ENCODE measurements at places on chromosomes 6 and 20.

DNA sequence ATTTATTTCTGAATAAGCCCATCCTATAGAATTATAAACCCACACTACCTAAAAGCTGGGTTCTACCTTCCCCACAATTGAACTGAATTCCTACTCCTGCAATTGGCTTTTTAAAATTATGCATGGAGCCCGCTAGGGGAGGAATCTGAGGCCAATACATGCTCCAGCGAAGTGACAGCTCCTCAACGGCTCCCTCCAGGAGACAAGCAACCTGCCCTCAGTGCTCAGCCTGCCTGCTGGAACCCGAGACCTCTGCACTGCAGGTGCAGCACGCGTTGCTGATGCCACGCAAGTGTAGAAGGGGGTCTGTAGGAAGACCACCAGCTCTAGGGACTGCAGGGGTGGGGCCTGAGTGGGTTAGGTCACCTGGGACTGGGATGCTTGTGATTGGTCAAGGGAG is 170.2 kb upstream of the CDYL start:
- H3K4me3 ChIP-seq = no peak overlapping the region
- no peaks in the 10 kb centered on the region for H3K36me3 ChIP-seq

GRCh38 chr6:87791029-87791428 is 89.0 kb upstream of the AKIRIN2 start:
- H3K4me1 ChIP-seq = no peaks in the 10 kb centered on the region
- no peaks in the 10 kb centered on the region for H3K27me3 ChIP-seq
- DNase-seq = no peak

DNA sequence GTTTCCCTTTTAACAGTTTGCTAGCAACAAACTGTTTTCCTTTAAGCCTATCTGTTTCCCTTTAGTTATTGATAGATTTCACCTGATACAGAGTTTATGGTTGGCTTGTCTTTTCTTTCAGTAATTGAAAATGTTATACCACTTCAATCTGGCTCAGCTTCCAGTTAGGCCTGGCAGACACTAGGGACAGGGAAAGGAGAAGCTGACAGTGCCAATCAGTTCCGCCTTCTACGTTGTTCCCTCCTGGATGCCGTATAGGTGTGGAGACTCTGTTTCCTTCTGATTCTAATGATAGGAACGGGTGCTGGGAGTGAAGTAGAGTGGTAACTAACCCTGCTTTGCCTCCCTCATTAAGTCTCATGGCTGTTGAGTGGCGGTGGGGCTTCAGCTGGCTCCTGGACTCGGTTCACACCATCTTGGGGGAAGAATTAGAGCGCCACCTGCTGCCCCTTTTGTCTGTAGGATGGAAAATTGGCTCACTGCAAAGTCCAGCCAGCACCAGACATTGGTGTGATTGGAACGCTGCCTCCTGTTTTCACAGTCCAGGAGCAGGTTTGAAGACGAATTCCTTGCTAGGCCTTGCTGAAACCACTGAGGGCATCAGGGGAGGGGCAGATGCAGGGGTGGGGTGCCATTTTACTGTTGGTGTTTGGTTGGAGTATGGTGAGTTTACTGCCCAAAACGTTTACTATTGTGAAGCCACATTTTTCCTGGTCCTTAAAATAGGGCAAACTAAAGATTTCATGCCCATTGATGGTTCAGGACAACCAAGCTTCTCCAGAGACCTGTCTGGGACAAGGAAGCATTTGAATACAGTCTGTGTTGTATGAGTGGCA is 1729.5 kb downstream of the GRIK2 start:
- DNase-seq = no peak
- no peaks in the 10 kb centered on the region for H3K4me1 ChIP-seq
- H3K36me3 ChIP-seq = no peaks in the 10 kb centered on the region
- H3K27ac ChIP-seq = no peak overlapping the region

GRCh38 chr6:110609101-110609500 is 132.7 kb upstream of the SLC22A16 start:
- DNase-seq = no peak
- no peaks in the 10 kb centered on the region for H3K4me1 ChIP-seq
- H3K27ac ChIP-seq = no peak overlapping the region
- peaks cover 8% of the 10 kb centered on the region for H3K36me3 ChIP-seq
- H3K4me3 ChIP-seq = no peak overlapping the region
- H3K27me3 ChIP-seq = no peaks in the 10 kb centered on the region
